ENCODE measurements at places on chromosomes 3 and 15. TPM values are rescaled to one million over a fixed set of nuclear protein-coding genes. Genes with fewer than 3 reads are reported as not detected.

DNA sequence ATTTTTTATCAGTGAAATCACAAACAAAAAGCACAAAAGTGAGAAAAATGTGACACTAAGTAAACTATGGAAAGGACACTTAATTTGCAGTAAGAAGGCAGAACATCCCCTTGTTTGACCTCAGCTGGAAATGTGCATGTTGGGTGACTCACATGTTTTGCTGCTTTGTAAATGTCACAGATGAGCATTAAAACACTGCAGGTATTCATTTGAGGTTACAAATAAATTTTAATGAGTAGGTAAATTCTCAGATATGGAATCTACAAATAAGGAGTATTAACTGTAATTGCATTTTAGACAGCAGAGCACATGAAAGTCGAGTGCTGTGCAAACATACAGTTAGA, 20.3 kb downstream of the CHMP2B start:
- no peak for DNase-seq

DNA sequence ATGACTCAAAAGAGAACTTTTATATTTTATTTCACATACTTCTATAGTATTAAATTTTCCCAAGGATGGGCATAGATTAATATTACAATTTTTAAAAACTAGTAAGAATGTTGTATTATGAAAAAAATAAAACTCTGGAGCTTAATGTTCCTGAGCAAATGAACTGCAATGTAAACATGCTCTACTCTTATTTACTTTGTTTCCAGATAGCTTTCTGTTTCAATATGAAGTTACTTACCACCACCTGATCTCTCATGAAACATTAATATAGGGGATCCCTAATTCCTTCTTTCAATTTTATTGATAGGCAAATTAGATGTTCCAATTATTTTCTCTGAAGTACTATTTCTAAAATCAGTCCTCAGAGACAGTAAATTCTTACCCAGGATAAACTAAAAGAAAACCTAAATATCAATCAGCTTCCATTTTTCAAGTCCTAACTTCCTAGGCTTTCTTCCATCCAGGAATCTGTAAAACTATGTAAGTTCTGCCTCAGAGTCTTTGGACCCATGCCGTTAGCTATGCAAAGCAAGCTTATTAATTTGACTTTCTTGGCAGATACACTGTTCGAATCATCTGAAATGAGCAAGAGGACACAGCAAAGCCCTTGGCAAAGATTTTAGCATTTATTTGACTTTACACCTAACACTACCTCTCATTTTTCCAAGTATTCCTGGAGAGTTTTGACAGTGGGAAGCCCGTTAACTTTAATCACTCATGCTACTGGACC, 93.2 kb downstream of the PLCH1 start:
- DNase-seq, result no peak

DNA sequence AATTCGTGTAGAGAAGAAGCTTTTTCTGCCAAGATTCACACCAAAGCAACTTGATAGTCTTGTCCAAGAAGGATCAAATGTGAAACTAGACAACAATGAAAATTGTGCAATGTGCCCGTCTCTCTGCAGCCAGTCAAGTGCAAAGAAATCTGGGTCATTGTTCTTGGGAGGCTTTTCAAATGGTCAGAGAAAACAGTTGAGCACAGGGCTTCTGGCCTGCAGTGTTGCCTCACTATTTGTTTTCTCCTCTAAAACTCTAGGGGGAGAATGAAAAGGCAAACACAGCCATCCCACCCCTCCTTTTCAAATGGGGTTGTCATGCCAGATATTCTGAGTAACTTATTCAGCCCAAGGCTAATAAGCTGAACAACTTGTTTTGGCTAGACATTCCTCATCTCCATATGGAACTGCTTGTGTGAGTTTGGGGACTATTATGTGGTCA, 417.6 kb upstream of the CDIN1 start:
- peak; percentile 64 for DNase-seq

- no peak for DNase-seq
Measured at GRCh38 chr15:33150431-33150941, 44.0 kb downstream of the FMN1 start.

DNA sequence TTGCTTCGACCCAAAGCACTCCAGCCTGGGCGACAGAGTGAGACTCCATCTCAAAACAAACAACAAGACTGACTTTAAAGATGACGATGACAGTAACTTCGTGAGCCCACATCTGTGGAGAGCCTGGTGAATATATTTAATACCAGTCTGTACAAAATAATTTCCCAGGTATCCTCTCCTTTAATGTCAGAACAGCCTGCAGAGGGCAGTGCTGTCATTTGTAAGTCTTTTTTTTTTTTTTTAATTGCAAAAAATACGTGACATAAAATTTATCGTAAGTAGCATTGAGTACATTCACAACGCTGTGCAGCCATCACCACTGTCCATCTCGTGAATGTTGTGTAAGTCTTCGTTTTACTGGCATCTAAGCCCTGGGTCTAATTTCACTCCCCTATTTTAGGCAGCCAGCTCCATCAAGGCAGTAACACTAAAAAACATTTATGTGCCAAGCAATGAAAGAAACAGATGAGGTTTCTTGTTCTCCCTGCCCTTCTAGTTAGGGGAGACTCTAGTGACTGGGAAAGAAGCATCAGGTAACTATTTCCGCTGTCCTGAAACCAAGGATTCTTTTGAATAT, 1.4 kb downstream of the HTD2 start:
- DNase-seq, result peak; percentile 37

- DNase-seq, result no peak
Measured at GRCh38 chr3:71018799-71019198, 564.7 kb downstream of the FOXP1 start.

GRCh38 chr15:68558318-68559305, 20.2 kb upstream of the CORO2B start:
- DNase-seq, result no peak

- DNase-seq, result no peak
Measured at GRCh38 chr3:104273046-104273649, 1093.6 kb upstream of the ALCAM start.

DNA sequence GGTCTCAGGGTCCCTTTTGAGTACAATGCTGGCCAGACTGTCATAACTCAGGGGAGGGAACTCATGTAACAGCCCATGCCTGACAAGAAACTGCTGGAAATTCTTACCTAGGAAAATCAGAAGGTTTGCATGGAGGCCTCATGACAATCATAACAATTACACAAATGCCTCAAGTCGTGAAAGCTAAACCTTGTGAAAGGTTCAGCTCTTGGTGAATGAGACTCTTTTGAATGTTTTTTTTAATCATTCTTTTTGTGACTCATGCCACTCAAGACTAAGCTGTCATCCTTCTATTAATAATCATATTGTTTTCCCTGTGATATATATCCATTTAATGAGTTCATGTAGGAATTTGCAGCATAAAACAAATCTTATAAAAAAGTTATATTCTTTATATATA, 61.4 kb upstream of the LEKR1 start:
- DNase-seq, result no peak

DNA sequence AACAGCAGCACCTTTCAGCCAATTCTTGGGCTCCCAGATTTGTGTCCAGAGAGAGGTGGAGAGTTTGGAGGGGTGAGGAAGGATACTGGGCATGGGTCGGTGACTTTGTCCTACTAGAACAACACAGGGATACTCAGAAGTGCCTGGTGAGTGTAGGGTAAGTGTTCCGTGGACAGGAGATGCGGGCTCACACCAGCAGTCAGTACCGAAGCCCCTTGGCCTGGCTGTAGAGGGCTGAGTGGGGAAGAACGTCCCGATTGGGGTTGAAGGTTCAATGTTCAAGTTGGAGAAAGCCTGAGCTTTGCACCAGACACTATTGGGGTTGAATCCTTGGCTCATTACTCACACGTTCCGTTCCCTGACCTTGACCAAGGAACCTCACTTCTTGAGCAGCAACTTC, 40.8 kb upstream of the SLC6A11 start:
- no peak for DNase-seq

DNA sequence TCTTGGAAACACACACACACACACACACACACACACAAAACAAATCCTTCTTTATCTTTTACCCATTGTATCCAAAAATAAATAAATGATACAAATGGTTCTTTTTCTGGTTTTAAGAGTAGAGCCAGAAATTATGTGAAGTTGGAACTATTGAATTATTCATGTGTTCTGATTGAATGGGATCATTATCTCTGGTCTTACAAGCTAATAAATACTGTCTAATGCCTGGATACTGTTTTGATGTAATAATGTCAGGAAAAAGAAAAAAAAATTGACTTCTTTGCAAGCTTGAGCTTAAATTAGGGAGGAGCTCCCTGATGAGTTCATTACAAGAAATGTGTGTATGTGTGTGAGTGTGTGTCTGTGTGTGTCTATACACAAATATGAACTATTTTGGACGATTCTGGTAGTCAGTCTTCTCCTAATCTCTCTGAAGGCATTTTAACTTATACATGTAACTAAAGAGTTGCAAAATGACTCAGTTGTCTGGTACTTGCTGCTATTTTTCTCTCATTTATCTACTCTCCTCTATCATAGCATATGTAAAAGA, 507.2 kb upstream of the AGTR1 start:
- no peak for DNase-seq

- no peak for DNase-seq
Measured at GRCh38 chr3:61331929-61332552, 80.8 kb upstream of the FHIT start.

DNA sequence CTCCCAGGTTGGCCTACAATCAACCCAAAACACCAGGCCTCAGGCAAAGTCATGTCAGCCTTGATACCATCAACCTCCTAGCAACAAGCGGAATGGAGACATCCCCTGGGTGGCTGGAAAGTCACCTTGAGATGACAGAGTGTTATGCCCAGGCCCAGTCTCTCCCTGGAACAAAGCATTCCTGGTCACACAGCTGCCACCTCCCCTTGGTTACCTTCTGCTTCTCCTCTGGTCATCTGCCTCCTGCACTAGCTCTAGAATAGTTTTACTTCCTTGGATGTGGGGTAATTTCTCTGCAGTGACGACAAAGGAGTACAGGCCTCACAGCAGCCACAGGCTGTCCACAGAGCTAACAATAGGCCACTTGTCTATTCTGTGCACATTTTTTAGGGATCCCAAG, 114.9 kb downstream of the RFTN1 start:
- DNase-seq, result no peak

DNA sequence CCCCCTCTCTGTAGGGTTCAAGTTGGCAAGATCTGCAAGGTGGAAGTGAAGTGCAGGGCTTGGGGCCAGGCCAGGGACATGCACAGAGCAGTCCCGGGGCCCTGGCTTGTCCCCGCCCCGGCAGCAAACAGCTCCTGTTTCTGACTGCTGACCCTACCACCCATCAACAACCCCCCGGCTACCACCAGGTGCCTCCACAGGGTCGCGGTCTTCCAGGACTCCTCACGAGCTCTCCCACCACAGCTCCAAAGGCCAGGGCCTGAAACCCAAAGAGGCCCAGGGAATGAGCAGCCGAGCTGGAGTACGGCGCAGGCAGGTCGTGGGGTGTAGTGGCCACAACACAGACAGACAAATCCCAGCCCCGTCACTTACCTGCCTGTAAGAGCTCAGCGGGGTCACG, 121.3 kb upstream of the SMAD3 start:
- no peak for DNase-seq

- DNase-seq, result no peak
Measured at GRCh38 chr3:178304758-178305467, 231.3 kb upstream of the KCNMB2 start.

DNA sequence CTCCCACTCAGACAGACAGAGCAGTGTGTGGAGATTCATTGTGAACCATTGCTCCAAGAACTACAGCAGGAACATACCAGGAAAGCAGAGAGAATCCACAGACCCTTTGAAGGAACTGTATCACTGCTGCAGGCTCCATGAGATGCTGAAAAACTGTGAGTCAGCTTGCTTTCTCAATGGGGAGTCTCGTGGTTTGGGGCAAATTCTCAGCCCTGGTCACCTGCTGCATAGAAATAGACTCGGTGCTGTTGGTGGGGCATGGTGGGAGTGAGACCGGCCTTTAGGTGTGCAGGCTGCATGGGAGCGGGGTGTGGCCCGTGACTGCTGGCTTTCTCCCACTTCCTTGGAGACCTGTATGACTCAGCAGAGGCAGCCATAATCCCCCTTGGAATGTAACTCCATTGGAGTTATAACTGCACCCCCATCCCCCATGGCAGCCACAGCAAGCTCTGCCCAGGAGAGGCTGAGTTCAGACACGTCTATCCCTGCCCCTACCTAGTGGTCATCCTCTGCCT, 35.6 kb downstream of the ALCAM start:
- no peak for DNase-seq

- no peak for DNase-seq
Measured at GRCh38 chr15:98728811-98729160, 80.4 kb downstream of the IGF1R start.

DNA sequence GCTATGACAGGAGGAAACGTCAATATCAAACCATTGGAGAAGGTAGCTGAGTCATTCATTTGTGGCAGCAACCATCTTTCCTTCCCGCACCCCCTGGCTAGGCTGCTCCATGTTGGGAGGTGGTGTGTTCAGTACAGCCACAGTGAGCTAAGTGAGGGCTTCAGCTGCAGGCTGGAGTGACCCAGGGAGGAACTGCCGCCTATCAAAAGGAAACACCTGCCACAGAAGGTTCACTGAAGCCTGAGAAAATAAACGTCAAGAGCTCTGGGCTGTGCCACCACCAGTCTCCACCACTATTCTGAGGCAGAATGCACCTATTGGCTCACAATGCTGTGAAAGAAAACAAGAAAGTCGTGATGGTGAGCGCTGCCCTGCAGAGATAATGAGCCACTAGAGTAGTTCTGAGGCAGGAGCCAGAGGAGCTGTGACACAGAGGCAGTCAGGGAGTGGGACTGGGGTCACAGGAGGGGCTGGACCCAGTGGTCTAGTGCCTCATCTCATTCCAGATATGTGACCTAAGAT, 34.8 kb upstream of the CD47 start:
- DNase-seq, result no peak

- DNase-seq, result no peak
Measured at GRCh38 chr3:171113716-171114115, 87.2 kb upstream of the SLC2A2 start.

GRCh38 chr3:17038900-17039553, 154.3 kb downstream of the PLCL2 start:
- no peak for DNase-seq

DNA sequence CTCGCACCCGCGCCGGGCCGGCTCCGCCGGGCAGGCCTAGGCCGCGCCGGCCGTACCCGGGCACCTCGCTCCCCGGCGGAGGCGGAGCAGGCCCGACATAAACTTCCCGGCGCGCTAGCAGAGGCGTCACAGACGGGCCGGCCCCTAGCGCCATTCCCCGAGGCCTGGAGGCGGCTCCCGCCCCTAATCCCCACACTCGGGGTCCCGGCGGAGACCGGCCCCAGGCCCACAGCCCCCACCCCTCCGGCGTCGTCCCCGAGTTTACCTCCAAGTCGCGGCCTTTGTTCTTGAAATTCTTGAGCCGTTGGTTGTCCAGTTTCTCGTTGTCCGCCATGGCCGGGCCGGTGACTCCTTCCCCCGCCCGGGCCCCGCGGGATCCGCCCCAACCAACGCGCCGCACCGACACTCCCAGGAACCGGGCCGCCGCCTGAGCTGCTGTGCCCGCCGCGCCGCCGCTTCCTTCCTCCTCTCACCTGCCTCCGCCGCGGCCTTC, 376 bp downstream of the KPNA4 start:
- peak; percentile 61 for DNase-seq

The SNUPN gene
- 30.5 TPM for polyA plus RNA-seq

The GHSR gene
- not detected for polyA plus RNA-seq

The FAM227B gene
- 15.6 TPM for polyA plus RNA-seq

The TIMMDC1 gene
- polyA plus RNA-seq, result 103 TPM

The ALPK3 gene
- polyA plus RNA-seq, result 16.6 TPM

The SEMA7A gene
- 4.6 TPM for polyA plus RNA-seq

The MLF1 gene
- 72.1 TPM for polyA plus RNA-seq

The RTP2 gene
- not detected for polyA plus RNA-seq

The SIDT1 gene
- polyA plus RNA-seq, result 1.9 TPM

The HTR3E gene
- not detected for polyA plus RNA-seq

The RTP3 gene
- polyA plus RNA-seq, result not detected

The GOLGA8T gene
- not detected for polyA plus RNA-seq

The GOLGA8H gene
- 2.5 TPM for polyA plus RNA-seq

Measured in right lung (tissue), 10 donors.